ENCODE measurements at places on chromosomes 4 and X.

DNA sequence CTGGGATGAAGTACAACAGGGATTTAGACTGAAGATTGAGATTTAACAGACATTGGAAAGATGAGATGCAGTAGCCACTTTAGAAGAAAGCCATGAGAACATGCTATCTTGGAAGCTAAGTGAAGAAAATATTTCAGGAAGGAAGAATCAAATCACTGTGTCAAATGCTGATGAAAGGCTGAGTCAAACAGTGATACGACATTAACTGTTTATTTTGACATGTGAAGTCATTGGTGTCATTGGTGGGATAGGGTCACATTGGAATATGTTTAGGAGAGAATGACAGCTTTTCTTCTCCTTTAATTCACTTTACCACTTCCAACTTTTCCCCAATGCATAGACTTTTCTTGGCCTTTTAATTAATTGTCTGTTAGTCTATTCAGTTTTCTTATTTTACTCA, 653.0 kb upstream of the BOD1L1 start:
- no peak for DNase-seq

- DNase-seq = no peak
These were observed 50.6 kb downstream of the SYNPO2 start for GRCh38 chr4:118939169-118939783.

- peak; percentile 15 for DNase-seq
These were observed 147.7 kb downstream of the SH3KBP1 start for GRCh38 chrX:19739683-19740082.

DNA sequence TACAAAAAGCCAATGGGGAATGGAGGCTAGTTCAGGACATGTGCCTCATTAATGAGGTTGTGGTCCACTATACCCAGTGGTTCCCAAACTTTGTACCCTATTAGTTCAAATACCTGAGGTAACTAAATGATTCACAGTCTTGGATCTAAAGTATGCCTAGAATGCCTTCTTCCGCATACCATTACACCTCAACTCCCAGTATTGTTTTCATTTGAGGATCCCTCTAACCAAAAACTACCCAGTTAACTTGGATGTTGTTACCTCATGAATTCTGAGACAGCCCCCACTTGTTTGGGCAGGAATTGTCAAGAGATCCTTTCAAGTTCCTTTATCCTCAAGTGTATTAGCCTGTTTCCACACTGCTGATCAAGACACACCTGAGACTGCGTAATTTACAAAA, 439.2 kb downstream of the PCDH10 start:
- no peak for DNase-seq

- no peak for DNase-seq
These were observed 6.2 kb upstream of the IQSEC2 start for GRCh38 chrX:53287493-53288138.

DNA sequence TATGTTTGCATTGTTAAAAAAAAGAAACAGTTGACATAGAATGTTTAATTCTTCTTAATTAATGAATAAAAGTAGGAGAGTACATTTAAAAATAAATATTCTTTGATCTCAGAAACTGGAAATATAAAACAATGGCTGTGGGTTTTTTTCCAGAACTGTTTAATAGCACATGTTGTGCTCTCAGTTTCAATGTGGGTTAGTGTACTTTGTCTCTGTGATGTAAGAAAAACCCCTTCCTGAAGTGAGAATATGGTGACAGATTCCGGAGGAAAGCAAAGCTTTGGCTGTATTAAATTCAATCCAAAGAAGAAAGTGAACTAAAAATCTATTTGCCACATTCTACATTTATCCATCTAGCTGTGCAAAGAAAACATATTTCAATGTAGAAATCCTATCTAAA, 261.9 kb upstream of the ADGRL3 start:
- DNase-seq = no peak

DNA sequence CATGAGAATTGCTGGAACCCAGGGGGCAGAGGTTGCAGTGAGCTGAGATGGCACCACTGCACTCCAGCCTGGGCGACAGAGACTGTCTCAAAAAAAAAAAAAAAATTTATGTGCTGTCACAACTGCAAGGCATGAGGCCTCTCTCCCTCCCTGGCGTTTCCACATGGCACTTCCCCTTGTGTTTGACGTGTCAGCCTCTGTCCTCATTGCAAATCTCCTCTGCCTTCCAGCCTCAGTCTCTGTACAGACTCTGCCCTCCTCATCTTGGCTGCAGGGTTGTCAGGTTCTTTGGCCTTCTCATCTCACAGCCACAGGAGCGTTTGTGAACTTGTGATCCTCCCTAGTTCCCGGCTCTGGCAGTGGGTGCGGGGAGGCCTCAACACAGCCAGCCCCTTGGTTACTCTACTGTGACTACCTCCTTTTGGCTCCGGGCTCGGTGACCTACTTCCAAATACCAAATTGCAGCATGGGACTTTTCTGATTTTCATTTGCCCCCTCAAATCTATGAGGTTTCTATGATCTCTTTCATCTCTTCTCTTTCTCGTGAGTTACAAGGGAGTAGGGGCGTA, 250.0 kb downstream of the CBR4 start:
- no peak for DNase-seq
